ENCODE measurements at places on chromosomes 13 and 19.

- no peak for DNase-seq
Measured at GRCh38 chr19:3983936-3984583, 1.2 kb downstream of the EEF2 start.

- DNase-seq, result no peak
Measured at GRCh38 chr13:35744144-35744543, 267.7 kb upstream of the MAB21L1 start.

DNA sequence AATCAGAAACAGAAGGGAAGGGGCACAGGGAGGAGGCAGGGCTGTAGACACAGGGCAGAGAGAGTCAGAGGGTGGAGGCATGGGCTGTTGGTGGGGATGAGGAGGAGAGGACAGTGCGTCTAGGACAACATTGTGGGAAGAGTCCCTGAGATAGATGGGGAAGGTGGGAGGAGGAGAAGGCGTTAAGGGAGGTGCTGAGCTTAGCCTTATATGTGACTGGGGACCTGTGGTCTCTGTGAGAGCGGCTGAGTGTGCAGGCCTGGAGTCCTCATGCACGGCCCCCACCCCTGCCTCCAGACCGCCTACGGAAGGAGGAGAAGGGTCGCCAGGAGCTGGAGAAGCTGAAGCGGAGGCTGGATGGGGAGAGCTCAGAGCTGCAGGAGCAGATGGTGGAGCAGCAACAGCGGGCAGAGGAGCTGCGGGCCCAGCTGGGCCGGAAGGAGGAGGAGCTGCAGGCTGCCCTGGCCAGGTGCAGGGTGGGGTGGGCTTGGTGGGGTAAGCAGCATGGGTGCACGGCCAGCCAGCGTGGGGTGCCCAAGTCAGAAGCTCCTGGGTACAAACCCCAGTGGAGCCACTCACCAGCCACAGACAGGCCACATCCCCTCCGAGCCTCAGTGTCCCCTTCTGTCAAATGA lies 56.8 kb downstream of the KCNC3 start:
- DNase-seq, result no peak

DNA sequence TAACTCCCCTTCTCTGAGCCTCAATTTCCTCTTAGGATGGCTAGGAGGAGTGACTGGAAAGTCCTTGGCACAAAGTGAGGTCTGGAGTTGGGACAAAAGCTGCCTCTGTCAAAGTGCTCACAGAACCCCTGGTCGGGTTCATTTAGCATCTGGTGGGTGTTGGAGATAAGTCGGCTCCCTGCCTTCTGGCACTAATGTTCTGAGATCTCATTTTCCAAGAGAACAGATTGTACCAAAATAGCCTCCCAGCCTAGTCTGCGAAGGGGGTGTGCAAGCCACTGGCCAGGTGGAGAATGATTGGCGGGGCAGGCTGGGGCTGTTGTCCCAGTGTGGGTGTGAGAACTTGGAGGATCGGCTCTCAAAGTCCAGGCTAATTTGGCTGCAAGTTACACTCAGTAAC lies 20.7 kb upstream of the NWD1 start:
- DNase-seq, result no peak

- DNase-seq, result peak; percentile 18
Measured at GRCh38 chr19:55319785-55320184, 5.4 kb downstream of the TMEM150B start.

GRCh38 chr13:37492741-37493514 lies 105.6 kb downstream of the POSTN start:
- DNase-seq, result no peak

DNA sequence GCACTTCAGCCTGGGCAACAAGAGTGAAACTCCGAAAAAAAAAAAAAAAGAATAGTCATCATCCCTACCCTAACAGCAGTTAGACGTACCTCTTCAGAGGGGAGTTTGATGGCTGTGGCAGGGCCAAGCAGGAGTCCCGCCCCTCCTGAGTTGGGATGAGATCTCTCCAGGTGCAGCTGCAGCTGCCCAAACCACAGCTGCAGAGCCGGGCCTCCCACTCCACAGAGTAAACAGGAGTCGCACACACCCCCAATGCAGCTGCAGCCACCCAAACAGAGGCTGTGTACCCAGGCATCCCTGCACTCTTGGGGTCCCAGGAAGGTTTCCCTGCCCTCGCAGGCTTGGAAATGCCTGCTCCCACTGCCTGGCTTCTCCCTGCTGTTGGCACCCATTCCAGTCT lies 17.4 kb upstream of the MLLT1 start:
- no peak for DNase-seq

DNA sequence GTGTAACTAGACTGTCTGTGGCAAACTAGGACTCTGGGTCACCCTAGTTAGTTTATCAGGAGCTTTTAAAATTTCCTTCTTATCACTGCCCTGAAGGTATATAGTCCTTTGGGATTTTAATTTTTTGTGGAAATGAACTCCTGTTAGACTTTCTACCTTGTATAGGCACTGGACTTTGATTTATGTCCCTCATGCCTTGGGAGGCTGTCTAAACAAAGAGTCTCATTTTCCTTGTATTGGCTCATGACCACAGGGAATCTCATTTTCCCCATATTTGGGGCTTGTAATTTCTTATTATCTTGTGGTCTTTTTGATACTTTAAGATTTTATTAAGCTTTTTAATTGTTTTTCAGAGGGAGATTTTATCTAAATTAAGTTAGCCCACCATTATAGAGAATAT lies 21.4 kb downstream of the KCTD4 start:
- no peak for DNase-seq

GRCh38 chr13:100835695-100836094 lies 161.1 kb upstream of the TMTC4 start:
- DNase-seq, result no peak

DNA sequence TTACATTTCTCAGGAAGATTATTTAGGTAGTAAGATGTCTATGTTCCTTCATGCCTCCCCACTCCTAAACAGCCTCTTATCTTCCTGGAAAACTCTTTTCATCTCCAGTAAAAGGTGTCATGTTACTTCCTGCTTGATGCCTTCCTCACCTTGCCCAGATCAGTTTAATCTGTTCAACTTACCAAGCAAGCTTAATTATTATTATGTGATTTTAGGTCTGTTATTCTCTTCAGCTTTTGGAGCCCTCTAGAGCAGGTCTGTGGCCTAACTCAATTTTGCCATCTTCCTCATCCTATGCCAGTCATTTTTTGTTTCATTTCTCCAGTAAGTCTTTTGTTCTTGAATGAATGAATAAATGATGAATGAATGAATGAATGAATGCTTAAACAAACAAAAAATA lies 528.4 kb downstream of the DCT start:
- no peak for DNase-seq

- no peak for DNase-seq
Measured at GRCh38 chr13:27137759-27138158, 33.9 kb downstream of the USP12 start.

GRCh38 chr19:45075301-45076028 lies 813 bp downstream of the ZNF296 start:
- DNase-seq, result peak; percentile 88

DNA sequence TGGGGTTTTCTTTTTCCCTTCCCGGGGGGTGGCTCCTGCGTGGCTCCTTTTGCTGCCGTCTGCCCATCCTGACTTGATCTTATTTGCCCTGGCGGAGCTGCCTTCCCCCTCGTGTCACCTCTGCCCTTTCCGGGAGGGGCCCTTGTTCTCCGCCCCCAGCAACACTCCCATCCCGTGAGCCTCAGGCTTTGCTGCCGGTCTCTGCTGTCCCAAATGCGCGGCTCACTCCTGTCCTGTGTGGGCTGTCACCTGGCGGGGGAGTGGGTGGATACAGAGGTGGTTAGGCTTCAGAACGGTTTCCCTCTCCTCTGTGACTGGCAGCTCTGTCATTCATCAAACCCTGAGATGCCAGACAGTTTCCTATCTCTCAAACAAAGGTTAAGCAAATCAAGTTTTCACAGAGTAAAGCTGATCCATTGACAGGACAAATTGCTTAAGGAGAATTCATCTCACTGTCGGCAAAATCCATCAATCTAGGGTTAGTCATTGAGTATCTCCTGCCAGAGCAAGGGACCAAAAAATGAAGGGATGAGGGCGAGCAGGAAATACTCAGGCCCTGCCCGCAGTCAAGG lies 84.0 kb downstream of the ANKRD10 start:
- DNase-seq, result no peak

- DNase-seq, result no peak
Measured at GRCh38 chr13:104900191-104900817, 1635.2 kb downstream of the EFNB2 start.

- DNase-seq, result no peak
Measured at GRCh38 chr19:43229315-43229714, 23.9 kb upstream of the PSG4 start.

DNA sequence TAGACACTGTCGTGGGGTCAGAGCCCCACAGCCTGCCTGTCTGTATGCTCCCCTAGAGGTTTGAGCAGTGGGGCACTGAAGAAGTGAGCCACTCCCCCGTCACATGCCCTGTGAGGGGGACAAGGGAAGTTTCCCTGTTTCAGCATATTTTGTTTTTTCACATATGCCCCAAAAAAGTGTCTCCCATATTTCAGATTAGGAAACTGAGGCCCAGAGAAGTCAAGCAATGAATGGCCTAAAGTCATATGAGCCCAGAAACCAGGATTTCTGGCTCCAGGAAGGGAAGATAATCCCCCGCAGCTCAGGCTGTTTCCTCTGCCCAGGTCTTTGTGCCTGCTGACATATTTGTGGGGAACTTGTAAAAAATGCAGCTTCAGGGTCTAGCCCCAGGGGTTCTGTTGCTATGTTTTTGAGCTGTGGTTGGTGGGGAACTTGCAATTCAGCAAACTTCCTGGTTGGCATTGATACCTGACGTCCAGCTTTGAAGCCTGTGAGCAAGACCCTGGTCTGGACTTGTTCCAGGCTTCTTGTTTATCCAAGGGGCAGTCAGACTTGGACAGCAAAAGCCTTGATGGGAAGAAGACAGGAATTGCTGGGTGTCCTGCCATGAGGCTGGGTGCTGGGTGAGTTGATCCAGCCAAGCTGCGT lies 9.5 kb downstream of the RASL11A start:
- no peak for DNase-seq

DNA sequence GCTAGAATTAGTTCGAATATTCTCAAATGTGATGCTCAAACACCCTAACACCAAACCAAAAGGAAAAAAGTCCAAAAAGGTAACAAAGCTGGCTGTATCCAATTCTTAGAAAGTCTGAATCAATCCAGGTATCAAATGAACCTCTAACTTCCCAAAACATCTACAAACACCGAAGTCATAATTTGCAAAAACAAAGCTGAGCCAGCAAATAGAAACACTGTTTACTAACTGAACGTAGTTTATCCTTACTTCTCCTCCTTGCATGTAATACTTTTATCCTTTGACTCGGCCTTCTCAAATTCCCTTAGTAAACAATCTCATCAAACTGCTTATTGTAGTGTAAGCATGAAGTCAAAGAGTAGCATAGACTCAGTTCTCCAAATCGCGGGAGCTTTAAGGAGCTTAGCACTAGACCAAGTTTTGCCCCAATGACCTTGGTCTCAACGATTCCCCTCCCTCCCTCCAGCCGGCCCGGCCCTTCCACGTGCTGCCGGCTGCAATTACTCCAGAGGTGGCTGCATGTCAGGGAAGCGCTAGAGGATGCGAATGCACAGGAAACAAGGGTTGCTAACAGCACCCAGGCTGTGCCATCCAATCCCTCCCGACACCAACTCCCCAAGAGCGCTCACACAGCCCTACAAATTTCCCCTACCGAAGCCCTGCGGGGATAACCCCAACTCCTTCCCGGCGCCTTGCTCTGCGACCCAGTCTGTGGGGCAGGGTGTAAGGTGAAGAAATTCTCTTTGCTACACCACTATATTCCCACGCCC lies 693 bp downstream of the XPO4 start:
- peak; percentile 24 for DNase-seq

DNA sequence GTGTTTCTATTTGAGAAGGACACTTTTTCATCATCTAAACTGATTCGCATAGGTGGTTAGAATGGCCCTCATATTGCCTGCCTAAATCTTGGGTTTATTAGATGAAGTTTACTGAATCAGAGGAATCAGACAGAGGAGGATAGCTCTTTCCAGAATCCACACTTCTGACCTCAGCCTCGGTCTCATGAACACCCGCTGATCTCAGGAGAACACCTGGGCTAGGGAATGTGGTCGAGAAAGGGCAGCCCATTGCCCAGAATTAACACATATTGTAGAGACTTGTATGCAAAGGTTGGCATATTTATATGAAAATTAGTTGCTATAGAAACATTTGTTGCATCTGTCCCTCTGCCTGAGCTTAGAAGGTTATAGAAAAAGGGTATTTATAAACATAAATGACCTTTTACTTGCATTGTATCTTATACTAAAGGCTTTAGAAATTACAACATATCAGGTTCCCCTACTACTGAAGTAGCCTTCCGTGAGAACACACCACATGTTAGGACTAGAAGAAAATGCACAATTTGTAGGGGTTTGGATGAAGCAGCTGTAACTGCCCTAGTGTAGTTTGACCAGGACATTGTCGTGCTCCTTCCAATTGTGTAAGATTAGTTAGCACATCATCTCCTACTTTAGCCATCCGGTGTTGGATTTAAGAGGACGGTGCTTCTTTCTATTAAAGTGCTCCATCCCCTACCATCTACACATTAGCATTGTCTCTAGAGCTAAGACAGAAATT lies 103.8 kb downstream of the TNFRSF19 start:
- no peak for DNase-seq

DNA sequence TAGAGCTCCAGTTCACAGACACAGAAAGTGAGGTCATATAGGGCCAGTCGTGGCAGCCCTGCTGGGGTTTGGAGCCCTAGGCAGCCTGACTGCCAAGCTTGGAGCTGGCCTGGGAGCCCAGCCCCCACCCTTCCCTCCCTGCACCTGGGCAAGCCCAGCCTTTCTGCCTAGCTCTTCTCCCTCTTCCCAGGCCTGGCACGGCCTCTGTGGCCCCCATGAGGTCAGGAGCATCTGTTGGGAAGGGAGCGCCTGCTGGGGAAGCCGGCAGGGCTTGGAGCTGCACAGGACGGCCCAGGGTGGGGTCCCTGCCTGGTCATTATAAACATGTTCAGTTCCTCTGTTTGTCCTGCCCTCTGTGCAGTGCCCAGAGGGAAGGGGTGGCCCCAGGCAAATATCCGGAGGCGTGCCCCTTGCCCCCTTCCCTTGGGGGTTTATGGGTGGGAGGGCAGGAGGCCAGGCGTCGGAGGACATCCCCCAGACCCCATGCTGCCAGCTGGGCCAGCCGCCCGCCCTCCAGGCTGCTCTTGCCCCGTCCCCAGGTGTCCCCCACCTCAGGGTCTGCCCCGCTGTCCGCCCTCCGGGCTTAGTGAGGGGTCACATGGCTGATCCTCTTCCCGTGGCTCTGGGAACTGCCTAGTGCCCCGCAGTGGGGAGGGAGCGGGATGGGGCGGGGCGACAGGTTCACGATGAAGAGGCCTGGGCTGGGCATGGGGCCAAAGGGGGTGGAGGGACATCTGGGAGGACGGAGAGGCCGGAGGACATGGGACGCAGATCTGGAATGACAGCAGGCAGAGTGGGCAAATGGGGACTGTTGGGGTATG lies 30.0 kb upstream of the NCCRP1 start:
- DNase-seq, result peak; percentile 87

All from NCI-H510A (cell line).